ENCODE measurements at places on chromosomes 11 and 22. TPM values are rescaled to one million over a fixed set of nuclear protein-coding genes. Genes with fewer than 3 reads are reported as not detected.

GDPD4 gene
- total RNA-seq: not detected

DNA sequence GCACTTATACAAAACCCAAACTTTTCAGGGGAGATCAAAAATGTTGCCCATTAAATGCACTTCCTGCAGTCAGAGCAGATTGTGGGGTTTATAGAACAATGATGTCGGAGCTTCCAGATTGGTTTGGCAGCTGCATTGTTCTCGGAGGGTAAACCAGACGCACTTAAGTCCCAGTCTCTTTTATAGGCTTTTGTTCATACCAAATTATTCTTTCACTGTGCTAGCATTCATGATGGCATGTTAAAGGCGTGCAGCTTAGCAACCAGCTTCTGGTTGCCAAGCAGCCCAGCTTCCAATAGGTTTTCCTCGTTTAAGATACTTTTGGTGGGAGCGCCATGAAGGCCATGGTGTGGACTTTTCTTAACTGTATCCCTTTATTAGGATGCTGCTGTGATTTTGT, 40.9 kb downstream of the ZC3H12C start:
- DNase-seq: no peak
- H3K36me3 ChIP-seq: no peaks in the 10 kb centered on the region
- H3K27ac ChIP-seq: no peak overlapping the region
- no peak overlapping the region for H3K4me3 ChIP-seq

GRCh38 chr22:32020117-32020516, 22.9 kb upstream of the SLC5A1 start:
- H3K27ac ChIP-seq: no peak overlapping the region
- H3K27me3 ChIP-seq: no peaks in the 10 kb centered on the region
- H3K4me1 ChIP-seq: no peaks in the 10 kb centered on the region
- no peak overlapping the region for H3K4me3 ChIP-seq
- no peaks in the 10 kb centered on the region for H3K36me3 ChIP-seq

GRCh38 chr11:130760515-130761125, 155.7 kb downstream of the SNX19 start:
- H3K4me1 ChIP-seq: peaks cover 10% of the 10 kb centered on the region
- no peak overlapping the region for H3K27ac ChIP-seq
- DNase-seq: no peak
- H3K27me3 ChIP-seq: no peaks in the 10 kb centered on the region
- H3K4me3 ChIP-seq: no peak overlapping the region
- no peaks in the 10 kb centered on the region for H3K36me3 ChIP-seq

OR51G2 gene
- not detected for total RNA-seq

- no peak overlapping the region for H3K27ac ChIP-seq
- no peaks in the 10 kb centered on the region for H3K27me3 ChIP-seq
- H3K4me3 ChIP-seq: no peak overlapping the region
- H3K36me3 ChIP-seq: no peaks in the 10 kb centered on the region
Observed at GRCh38 chr11:45166604-45166897, 20.1 kb downstream of the PRDM11 start.

GRCh38 chr22:36999463-36999862, 19.8 kb downstream of the TST start:
- H3K27me3 ChIP-seq: no peaks in the 10 kb centered on the region
- no peak overlapping the region for H3K4me3 ChIP-seq
- H3K36me3 ChIP-seq: no peaks in the 10 kb centered on the region
- no peak for DNase-seq
- H3K4me1 ChIP-seq: no peaks in the 10 kb centered on the region
- H3K27ac ChIP-seq: no peak overlapping the region

DNA sequence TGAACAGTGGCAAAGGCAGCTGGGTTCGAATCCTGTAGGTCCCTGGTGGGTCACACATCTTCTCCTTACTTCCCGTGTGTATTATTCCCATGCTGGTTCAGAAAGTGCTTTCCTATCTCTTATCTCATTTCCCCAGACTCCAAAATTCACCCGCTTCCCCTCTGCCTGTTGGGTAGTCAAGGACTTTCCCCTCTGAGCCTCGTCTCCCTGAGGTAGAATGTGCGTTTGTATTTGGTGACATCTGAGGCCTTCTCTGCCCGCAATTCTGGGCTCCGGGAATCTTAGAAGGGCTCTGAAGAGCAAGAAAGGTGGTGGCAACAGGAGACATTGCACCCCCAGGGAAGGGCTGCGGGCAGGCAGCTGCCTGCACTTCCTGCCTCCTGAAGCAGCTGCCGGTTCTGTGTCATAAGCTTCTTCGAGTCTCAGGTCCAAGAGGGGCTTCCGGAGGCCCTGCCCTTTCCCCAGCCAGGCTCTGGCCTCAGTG, 5.9 kb downstream of the LRRC32 start:
- H3K4me1 ChIP-seq: no peaks in the 10 kb centered on the region
- no peak overlapping the region for H3K27ac ChIP-seq
- no peak overlapping the region for H3K4me3 ChIP-seq
- no peaks in the 10 kb centered on the region for H3K36me3 ChIP-seq

DNA sequence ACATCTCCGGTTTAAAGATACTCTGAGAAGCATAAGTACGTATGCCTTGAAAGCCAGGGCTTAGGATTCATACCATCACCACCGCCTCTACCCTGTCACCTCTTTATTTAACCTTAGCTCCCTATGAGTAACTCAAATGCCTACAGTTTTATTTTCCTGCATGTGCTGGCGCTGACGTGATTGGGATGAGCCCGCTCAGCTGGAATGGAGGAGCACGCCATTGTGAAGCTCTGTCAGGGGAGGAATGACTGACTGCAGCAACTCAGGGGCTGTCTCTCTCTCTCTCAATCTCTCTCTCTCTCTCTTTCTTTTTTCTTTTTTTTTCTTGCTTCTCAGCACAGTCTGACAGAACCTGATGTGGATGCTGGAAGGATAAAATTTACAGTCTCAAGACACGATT, 12.4 kb downstream of the CAVIN3 start:
- no peak for DNase-seq
- H3K36me3 ChIP-seq: no peaks in the 10 kb centered on the region
- H3K27ac ChIP-seq: no peak overlapping the region

EMID1 gene
- total RNA-seq: 25.9 TPM

SPON1 gene
- 26.7 TPM for total RNA-seq

- no peaks in the 10 kb centered on the region for H3K36me3 ChIP-seq
- H3K4me3 ChIP-seq: peak overlapping the region; percentile 82
- peaks cover 7% of the 10 kb centered on the region for H3K4me1 ChIP-seq
- no peaks in the 10 kb centered on the region for H3K27me3 ChIP-seq
Observed at GRCh38 chr11:112226831-112227401, 688 bp downstream of the PTS start.

DNA sequence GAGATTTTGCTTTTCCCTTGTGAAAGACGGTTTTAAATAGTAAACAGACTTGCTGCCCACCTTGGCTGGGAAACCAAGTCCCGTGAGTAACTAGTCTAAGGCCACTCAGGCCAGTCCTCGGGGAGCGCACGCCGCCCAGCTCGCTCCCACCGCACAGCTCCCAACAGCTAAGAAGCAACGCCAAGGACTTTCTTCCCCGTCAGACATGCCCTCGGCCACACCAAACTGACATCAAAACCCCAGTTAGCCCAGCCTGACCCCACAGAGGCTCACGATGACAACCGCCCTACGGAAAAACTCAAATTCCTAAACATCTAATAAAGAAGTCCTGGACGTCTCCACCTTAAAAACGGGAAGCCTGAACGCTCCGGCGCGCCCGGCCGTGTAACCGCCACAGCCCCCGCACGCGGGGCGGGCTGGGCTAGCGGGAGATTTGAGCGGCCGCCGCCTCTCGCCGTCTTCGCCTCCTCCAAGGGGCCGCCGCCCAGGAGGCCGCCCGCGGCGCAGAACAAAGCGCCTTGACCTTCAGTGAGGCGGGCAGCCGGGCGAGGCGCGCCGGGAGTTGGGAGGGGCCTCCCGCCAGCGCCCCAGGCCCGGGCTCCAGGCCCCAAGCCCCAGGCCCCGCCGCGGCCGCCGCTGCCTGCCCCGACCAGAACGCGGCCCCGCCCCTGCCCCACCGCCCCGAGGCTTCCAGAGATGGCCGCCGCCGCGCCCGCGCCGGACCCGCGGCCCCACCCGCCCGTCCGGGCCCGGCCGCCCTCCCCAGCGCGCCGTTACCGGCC, 486 bp downstream of the NAP1L4 start:
- DNase-seq: no peak
- peaks cover 45% of the 10 kb centered on the region for H3K4me1 ChIP-seq
- peak overlapping the region; percentile 76 for H3K4me3 ChIP-seq
- H3K36me3 ChIP-seq: no peaks in the 10 kb centered on the region

- no peak overlapping the region for H3K4me3 ChIP-seq
- H3K27ac ChIP-seq: no peak overlapping the region
- H3K4me1 ChIP-seq: no peaks in the 10 kb centered on the region
Observed at GRCh38 chr11:102799681-102800340, 1.9 kb upstream of the MMP1 start.

GRCh38 chr11:124919898-124920297, 848 bp downstream of the HEPN1 start:
- no peaks in the 10 kb centered on the region for H3K27me3 ChIP-seq
- H3K4me1 ChIP-seq: peaks cover 9% of the 10 kb centered on the region
- H3K27ac ChIP-seq: no peak overlapping the region
- H3K36me3 ChIP-seq: no peaks in the 10 kb centered on the region
- DNase-seq: no peak

DNA sequence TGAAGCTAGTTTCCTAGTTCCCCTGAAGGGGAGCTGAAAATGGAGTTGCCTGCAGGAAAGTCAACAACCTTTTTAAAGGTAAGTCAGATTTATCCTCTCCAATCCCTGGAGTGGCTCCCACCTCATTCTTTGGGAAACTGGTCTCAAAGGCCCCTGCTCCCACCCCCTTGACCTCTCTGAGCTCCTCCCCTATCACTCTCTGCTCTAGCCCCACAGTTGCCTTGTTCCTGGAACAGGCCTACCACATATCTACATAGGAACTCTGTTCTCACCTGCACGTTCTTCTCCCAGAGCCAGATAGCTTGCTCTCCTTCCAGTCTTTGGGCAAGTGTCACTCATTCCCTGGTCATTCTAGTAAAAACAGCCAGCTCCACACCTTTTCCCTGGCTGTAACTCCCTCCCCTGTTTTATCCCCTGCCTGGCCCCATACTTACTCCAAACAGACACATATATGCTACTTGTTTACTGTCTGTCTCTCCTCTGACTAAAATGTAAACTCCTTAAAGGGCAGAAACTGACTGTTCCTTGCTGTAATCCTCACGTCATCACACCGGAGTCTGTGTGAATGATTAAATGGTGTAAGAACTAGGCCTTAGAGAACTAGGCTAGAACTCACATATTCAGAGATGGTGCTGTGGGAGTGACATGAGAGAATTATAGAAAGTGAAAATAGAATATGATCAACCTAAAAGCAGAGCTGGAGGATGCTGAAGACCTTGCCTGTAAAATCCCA, 53.3 kb downstream of the TCF20 start:
- H3K36me3 ChIP-seq: no peaks in the 10 kb centered on the region
- no peaks in the 10 kb centered on the region for H3K27me3 ChIP-seq
- H3K4me3 ChIP-seq: no peak overlapping the region
- no peak for DNase-seq
